ENCODE measurements at places on chromosomes 5 and 9.
A peak's percentile ranks its signal among the peaks of the same experiment; 100 is the strongest.

DNA sequence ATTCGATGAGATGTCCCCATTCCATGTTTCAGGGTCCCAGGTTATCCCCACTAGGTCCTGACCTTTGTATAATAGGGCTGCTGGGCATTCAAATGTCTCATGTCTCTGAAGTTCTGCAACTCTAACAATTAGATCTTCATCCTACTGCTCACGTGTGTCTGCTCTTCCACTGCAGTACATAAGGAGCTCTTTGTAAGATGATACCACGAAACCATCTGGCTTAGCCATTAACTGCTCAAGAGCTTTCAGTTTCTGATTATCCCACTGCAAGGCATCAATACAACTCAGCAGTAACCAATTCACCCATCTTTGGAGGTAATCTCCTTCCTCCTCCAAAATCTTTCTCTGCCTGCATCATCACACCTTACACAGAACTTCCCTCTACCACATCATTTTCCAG, 49.9 kb upstream of the PPP2CA start:
- no peak for DNase-seq

GRCh38 chr5:40441733-40442132, 238.0 kb upstream of the PTGER4 start:
- peak; percentile 41 for DNase-seq

DNA sequence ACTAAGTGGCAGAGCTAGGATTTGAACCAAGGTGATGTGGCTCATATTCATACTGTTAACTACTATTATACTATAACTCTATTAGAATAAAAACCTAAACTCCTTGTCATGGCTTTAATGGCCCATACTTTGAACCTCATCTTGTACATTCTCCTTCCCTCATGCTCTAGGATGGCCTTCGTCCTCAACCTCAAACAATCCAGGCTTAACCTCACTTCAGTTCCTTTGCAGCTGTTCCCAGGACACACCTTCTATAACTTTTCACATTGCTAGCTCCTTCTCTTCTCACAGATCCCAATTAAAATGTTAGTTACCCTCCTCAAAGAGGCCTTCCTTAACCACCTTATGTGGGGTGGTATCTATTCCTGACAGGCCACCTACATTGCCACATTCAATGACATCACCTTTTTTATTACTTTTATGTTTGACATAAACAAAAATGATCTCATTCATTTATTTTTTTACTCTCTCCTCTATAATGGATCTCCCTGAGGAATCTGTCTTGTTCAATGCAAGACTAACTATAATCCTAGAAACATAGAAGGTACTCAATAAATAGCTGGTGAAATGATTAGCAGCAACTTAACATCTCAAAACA, 53.7 kb downstream of the CEP120 start:
- no peak for DNase-seq

DNA sequence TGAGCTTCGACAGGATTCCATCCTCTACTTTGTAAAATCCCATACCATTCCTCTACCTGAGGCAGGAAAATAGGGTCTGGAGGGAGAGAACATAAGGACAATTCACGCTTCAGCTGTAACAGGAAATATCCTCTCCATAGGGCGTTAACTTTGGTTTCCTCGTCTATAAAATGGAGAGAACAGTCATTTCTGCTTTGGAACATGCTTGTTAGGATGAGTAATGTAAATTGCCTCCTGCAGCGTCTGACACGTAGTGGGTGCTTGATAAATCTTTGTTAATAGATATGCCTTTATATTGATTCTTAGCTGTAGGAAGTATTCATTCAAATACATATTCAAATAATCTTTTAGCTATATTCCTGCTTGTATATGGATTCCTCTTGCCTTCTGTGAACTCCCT, 711 bp upstream of the SUB1 start:
- no peak for DNase-seq

DNA sequence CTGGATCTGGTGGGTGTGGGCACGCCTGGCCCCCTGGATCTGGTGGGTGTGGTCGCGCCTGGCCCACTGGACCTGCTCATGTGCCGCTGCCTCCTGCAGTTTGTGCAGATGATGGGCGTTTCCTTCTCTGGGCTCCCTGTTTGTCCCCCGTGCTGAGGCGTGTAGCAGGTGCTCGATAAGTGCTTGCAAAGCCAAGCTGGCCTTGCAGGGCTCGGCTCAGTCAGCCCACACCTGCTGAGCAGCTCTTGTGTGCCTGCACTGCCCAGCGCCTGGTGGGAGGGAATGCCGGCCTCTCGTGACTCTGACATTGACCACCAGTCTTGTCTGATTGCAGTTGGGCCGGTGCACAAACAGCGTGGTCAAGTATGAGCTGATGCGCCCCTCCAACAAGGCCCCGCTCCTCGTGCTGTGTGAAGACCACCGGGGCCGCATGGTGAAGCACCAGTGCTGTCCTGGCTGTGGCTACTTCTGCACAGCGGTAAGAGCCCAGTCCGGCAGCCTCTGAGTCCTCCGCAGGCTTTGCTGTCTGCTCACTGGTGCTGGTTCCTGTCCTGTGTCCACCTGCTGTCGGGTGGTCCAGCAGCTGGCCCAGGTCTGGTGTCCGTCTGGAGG, 102.7 kb upstream of the CACNA1B start:
- no peak for DNase-seq

DNA sequence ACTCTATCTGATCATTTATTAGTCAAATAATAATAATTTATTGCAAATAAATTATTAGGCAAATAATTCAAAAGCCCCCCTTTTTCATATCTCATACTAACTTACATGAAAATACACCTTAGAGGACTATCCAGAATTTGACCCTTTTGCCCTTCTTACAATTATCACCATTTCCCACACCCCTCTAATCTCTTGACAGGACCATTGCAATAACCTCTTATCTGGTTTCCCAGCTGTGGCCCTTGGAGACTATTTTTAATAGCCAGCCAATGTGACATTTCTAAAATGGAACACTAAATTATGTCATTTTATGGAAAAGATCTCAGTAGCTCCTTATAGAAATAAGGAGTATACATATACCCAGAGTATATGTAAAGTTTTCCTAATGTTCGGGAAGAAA, 588.4 kb upstream of the COX7C start:
- no peak for DNase-seq

GRCh38 chr5:137215261-137215660, 283.9 kb downstream of the SPOCK1 start:
- no peak for DNase-seq

- DNase-seq = no peak
Observed at GRCh38 chr5:81859624-81860023, 108.7 kb upstream of the SSBP2 start.

DNA sequence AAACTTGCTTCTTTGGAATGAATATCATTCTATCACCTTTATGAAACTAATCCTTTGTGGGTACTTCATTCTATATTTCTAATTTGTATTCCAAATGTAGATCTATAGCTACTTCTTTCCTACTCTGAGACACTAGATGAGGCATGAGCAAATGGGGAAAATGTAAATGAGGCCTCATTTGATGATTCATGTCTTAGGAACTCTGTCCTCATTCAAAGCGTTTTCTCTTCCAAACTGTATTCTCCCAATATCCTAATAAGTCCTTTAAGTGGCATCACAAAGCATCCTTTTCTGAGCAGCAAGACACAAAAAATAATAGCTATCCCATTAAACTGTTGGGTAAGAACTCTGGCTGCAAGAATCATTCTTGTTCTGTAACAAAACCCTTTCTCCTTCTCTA, 56.1 kb downstream of the TTLL11 start:
- no peak for DNase-seq

DNA sequence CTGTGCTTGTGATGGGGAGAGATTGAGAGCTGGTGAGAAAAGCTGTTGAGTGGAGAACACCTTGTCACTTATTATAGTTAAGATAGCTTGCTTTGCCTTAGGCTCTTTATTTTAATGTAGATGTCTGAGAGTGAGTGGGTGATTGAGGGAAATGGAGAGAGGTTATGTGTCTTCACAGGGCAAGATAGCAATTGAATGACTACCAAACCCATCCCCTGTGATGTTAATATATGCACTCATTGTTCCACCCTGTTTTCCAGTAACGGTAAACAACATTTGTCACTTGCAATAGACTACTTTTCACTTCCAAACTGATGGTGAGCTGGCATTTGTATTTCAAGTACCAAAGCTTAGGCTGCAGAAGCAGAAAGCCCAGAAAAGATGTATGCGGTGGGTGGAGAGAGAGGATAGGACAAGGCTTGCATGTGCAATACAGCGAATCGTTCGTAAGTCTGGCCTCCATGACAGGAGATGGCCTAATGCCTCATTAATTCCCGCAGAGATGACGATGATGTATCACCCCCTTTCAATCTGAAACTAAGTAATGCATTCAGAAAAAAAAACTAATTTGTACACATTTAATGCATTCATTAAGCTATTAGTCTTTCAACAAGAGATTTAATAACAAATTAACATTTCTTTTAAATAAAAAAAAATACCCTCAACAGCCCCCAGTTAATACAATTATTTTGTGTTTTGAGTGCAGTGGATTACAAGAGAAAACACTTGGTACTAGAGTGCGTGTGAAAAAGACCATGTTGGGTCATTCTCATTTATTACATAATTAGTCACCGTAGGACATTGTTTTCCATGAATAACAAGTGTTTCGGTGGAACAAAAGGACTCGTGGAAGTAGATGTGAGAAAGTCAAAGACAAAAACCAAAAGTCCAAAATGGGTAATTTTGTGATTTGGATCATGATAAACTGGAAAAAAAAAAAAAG, 699.0 kb downstream of the BRINP1 start:
- no peak for DNase-seq

DNA sequence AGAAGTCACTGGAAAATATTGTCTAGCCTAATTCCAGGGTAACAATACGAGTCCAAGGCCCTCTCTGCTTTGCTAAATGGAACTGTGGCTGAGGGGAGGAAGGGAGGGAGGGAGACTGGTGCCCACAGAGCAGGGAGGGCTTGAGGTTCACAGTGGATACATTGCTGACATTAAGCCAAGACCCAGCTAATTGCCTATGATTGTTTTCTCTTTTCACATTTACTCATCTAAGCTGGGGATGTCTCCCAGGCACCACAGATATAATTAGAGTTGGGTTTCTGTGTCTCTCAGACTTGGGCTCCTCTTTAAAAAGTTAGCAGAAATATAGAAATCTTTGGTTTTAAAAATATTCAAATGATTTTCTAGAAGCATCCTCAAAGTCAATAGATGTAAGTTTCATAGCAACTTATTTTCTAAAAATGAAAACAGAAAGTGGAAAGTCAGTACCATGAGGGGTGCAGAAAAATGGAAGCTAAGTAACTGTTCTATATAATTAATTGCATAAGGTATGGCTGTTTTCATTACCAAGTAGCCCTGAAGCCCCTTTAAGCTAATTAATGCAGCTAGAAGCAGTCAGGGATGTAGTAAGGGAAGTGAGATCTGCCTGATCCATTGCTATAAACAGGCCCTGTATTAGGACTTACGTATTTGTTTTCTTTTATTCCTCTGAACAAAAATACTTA, 259.8 kb downstream of the NDUFS4 start:
- DNase-seq = no peak

DNA sequence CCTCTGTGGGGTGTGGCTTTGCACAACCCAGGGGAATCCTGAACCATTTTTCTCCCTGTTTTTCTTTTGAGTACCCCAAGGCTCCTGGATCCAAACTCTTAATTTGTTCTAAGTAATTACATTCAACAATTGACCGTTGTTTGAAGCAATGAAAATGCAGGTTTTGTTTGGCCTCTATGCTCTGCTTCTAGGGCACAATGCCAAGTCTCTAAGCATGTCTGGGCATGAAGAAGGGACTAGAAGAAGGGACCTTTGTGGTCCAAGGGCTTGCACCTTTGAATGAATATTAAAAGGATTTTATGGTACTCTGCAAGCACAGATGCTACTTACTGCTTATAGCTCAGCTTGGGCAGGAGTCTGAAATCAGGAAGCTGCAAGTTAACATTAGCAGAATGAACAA, 6.6 kb upstream of the ENC1 start:
- no peak for DNase-seq

- no peak for DNase-seq
Observed at GRCh38 chr5:132074772-132075718, 1.5 kb downstream of the CSF2 start.

- DNase-seq = no peak
Observed at GRCh38 chr5:180235846-180236245, 26.8 kb upstream of the RASGEF1C start.

- DNase-seq = no peak
Observed at GRCh38 chr5:126334760-126335159, 88.4 kb upstream of the GRAMD2B start.

GRCh38 chr9:120985819-120986222, 59.2 kb upstream of the TRAF1 start:
- no peak for DNase-seq

DNA sequence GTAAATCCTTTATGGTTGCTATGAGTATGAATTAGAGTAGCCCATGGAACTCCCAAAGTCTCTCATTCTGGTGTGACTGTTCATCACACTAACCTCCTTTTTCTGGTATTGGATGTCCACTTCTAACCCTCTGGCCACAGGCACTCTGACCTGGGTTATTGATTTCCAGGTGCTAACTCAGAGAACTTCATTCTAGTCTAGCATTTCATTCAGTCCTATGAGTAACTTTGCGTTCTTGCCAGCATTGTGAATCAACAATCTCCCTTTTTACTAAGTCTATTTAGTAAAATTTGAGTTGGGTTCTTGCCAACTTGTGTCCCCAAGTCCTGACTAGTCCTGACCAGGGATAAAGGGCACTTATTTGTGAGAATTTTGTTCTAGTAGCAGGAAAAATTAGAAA, 103.5 kb downstream of the SNX18 start:
- DNase-seq = no peak

DNA sequence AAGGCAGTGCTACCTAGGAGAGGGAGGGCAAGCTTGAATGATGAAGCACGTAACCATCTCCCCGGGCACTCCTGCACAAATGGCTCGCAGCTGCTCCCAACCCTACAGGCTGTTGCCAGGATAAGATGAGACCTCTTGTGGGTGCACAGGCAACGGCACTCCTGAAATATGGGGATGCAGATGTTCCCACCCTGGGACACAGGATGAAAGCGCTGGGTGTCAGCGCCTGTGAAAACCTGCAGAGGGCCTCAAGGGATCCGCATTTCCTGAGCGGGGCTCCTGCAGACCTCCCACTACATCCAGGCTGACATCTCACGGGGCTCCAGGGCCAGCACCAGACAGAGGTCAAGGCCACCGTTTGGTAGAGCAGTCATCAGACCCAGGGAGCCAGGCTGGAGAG, 60.7 kb downstream of the SMIM23 start:
- DNase-seq = no peak

DNA sequence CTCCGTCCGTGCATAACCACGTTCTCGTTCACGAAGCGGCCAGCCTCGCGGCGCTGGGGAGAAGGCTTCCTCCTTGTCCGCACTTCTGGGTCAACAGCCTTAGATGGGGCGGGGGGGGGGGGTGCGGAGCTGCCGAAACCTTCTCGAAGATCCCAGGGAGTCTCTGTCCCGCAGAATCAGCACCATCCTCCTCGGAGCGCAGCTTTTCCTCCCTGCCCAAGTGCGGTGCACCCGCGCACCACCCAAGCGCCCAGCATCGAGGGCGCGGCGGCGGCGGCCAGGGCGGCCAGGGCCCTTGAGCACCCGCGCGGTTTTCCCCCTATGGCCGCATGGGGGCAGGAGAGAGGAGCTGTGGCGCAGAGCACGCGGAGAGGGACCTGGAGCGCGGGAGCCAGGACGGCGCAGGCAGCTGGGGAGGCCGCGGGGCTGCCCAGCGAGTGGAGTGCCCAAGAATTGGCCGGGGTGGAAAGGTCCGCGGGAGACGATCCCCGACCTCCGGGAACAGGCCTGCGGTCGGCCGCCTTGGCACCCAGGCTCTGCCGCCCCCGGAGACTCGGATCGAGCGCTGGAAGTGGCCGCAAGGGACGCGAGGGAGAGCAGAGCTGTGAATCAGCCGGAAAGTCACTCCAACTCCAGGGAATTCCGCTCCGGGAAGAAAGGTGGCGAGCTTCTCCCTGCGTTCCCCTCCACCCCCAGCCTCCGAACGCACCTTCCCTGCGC, 43.1 kb downstream of the TMEM174 start:
- peak; percentile 38 for DNase-seq

GRCh38 chr5:131974016-131974415, 28.6 kb upstream of the MEIKIN start:
- no peak for DNase-seq

All from stimulated activated CD4-positive, alpha-beta T cell treated with anti-CD3 and anti-CD28 coated beads, Interleukin-15, amount 100 ng/mL, for 48 hours (primary cell).